Stimulated activated CD8-positive, alpha-beta memory T cell treated with anti-CD3 and anti-CD28 coated beads, Interleukin-12 subunit alpha, Interleukin-12 subunit beta, amount 100 ng/mL, for 4 hours (primary cell): ENCODE measurements at places on chromosomes 12 and 14.

- no peak for DNase-seq
Observed at GRCh38 chr12:72075401-72075800, 136.8 kb downstream of the TPH2 start.

- no peak for DNase-seq
Observed at GRCh38 chr14:83863042-83863774, 1666.7 kb upstream of the FLRT2 start.

- no peak for DNase-seq
Observed at GRCh38 chr14:54797556-54797955, 105.1 kb downstream of the GCH1 start.

- DNase-seq, result peak; percentile 64
Observed at GRCh38 chr12:642633-643474, 20.4 kb downstream of the NINJ2 start.

- DNase-seq, result no peak
Observed at GRCh38 chr14:104136472-104137296, 1.7 kb upstream of the KIF26A start.

GRCh38 chr14:52960627-52961026 is 9.8 kb upstream of the FERMT2 start:
- no peak for DNase-seq
